ENCODE measurements at places on chromosomes 5 and 9.

- DNase-seq = no peak
Observed at GRCh38 chr9:132030626-132031325, 48.9 kb downstream of the MED27 start.

DNA sequence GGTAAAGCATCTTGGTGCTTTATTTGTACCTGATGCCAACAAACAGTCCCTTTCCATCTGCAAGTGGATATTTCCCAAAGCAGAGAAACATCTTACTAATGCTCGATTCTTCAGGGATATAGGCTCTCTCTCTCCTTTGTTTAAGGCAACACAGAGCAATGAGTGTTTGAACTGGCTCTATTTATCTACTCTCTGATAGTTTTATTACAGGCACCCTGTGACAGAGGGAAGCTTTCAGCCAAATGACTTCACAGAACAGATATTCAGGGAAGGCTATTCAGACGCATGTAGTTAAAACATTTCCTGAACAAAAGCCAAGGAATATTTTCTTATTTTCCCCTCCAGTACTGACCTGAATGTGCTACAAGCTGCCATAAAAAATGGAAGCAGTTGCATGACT, 141.8 kb downstream of the YIPF5 start:
- DNase-seq = no peak

- no peak for DNase-seq
Observed at GRCh38 chr9:86263876-86264275, 4.4 kb upstream of the C9orf153 start.

GRCh38 chr5:43099640-43100039, 21.1 kb upstream of the ZNF131 start:
- DNase-seq = no peak

DNA sequence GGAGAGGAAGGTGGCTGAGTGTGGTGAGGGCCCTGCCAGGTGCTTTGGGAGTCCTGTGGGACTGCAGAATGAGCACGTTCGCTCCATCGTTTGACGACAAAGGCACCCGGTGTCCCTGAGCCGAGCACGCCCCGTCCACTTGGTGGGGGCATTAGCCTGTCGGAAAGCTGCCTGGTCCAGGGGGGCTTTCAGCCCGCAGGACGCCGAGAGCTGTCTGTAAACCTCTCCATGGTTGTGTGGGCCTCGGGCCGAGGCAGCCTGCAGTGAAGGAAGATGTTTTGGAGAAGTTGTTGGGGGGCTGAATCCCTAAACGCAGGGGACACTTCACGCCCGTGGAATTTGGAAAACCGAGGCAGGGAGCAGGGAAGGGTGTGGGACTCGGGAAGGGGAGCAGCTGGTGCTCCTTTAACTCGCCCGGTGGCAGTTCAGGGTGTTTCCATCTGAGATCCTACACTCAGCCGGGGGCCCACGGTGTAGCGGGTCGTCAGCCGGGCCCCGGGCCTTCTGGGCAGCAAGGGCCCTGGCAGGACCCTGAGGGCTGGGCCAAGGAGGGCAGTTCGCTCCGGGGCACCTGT, 53.8 kb downstream of the MRPL36 start:
- DNase-seq = no peak

DNA sequence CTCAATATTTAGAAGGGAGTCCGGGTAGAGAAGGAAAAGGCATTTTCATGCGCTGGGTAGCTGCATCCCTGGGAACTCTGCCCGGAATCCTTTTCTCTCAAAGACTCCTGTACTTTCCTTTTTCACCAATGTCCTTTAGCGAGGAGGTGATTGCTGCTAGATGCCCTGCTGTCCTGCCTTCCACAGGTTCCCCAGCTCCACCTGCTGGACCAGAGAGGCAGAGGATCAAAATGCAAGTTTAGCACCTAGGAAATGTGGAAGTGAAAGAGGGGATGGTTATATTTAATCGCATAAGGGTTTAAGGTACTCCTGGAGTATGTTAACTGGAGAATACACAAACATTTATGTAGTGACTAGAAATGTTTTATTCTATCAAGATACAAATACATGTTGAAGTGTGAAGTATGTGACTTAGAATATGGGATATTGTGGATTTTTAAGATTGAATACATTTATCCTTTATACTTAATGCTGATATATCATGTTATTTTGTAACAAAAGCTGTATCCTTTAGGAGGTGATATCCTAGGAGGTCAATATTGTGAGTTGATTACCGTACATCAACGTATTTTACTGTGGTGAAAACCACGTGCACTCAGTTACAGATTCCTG, 145.7 kb downstream of the ARHGAP26 start:
- DNase-seq = no peak

DNA sequence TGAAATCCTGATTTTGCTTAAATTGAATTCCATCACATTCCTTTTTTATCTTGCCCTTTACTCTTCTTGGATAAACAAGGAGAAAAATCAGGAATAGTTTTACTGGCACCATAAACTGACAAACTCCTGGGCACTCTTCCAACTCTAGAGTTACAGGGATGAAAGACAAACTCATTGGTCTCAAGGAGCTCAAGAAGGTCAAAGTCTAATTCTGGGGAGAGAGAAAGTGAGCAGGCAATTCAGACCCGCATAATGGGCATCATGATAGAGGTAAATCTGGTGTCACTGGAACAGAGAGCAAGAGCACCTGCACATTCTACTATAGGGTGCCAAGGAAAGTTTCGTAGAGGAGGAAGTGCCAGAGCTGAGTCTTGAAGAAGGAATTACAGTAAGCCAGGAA, 64.8 kb downstream of the GRIN3A start:
- DNase-seq = no peak

DNA sequence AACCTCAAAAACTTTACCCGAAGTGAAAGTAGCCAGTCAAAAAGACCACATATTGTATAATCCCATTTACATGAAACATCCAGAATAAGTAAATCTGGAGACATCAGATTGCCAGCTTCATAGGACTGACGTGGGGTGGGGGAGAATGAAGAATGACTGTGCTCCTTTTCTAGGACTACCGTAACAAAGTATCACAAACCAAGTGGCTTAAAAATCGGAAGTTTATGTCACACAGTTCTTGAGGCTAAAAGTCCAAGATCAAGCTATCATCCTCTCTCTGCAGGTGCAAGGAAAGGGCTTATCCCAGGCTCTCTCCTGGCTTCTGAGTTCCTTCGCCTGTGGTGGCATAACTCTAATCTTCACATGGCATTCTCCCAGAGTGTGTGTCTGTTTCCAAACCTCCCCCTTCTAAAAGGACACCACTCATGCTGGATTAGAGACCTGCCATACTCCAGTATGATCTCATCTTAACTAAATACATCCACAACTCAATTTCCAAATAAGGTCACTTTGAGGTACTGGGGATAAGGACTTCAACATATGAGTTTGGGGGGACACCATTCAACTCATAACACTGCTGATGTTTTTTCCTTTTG, 25.5 kb downstream of the ADAM19 start:
- DNase-seq = no peak

DNA sequence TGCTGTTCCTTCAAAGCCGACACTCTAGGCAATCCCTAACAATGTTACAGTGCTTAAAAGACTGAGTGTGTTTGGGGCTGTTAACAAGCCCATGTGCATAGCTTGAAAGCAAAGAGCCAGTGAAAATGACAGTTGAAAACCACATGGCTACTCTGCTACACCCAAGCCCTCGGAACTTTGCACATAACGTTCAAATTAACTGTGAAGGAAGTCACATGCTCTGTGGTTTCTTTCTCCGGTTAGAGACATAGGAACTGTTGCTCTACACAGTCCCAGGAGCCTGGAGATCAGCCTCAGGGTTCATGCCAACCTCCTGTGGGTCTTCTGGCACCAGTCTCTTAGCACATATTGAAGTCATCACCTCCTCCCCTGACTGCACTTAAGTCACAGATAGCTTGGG, 51.1 kb downstream of the C9orf152 start:
- DNase-seq = no peak

- DNase-seq = no peak
Observed at GRCh38 chr9:135392511-135392910, 87.1 kb upstream of the PPP1R26 start.

DNA sequence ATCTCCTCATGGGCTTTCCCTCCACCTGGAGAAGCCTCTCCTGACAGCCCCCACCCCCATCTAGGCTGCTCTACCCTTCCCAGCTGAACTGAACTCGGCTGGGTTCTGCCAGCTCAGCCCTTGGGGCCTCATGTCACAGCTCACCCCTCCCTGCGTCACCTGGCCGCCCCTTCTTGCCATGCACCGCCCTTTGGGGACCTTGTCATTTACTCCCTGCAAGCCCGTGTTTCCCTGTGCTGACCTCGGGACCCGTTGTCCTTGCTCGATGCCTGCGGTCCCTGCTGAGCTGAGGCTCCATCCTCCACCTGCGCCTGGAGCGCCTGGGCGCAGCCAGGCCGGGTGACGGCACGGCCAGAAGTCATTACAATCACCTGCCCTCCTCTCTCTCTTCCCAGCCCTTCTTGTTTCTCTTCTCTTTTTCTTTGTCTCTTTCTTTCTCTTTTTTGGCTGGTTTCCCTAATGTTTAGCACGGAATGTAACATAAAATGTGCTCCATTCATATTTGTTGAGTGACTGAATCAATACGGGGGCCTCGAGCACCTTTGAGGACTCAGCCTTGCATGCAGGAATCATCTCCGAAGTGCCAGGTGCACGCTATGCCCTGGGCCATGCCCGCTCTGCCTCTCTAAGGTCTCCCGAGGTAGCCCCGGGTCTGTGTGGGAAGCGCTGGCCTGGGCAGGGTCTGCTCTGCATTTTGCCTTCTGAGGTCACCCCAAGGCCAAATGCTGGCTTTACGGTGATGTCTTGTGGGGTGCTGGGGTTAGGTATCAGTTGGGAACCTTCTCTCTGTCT, 48.1 kb upstream of the COL5A1 start:
- DNase-seq = no peak

GRCh38 chr5:65760504-65761275, 38.7 kb downstream of the NLN start:
- DNase-seq = no peak

GRCh38 chr9:4573634-4574389, 83.5 kb downstream of the SLC1A1 start:
- DNase-seq = no peak

DNA sequence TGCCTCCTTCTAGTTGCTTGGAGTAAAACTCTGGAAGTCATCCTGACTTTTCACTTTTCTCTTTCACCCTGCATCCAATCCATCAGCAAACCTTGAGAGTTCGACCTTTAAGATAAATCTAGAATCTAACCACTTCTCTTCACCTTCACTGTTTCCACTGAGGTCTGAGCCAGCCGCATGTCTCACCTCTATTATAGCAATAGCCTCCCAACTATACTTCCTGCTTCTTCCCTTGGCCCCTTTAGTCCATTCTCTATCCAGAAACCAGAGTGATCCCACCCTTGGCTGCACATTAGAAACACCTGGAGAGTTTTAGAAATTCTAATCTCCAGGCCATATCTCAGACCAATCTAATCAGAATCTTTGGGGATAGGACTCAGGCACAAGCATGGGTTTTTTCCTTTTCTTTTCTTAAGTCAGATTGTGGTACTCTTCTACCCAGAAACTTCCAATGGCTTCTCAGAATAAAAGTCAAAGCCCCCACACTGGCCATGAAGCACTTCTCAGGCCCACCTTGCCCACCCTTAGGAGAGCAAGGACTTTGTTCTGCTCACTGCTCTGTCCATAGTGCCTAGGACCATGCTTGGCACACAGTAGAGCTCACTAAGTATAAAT, 33.1 kb downstream of the MFAP3 start:
- no peak for DNase-seq

DNA sequence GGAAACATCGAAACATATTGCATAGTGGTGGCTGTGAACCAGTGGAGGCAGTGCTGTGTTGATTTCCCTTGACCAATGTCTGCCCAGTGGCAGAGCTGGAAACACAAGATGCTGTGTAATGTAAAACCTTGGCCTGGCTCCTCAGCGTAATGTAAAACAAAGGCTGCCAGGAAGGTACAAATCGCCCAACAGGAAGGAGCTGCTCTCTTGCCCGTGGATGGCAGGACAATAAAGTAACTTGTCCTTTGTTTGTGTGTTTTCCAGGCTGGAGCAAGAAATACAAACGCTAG, 143.4 kb downstream of the PALM2AKAP2 start:
- DNase-seq = no peak

- no peak for DNase-seq
Observed at GRCh38 chr5:176429972-176430371, 13.6 kb upstream of the CLTB start.

DNA sequence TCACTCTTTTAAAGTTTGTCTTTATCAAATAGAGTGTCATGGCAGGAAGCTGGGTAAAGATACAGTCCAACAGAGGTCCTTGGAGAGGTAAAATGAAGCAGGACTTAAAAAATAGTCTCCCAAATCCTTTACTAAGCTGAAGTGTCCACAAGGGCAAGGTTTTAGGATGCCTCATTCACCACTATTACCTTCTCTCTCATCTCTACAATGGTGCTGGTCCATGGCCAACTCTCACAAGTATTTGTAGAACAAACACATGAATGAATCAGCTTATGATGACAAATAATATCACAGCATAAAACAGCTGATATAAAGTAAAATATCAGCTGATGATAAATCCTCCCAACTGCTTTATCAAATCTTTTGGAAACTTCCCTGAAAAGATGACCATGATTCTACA, 162.3 kb upstream of the ZNF462 start:
- DNase-seq = no peak

GRCh38 chr5:113338628-113339027, 96.2 kb downstream of the TSSK1B start:
- DNase-seq = no peak

DNA sequence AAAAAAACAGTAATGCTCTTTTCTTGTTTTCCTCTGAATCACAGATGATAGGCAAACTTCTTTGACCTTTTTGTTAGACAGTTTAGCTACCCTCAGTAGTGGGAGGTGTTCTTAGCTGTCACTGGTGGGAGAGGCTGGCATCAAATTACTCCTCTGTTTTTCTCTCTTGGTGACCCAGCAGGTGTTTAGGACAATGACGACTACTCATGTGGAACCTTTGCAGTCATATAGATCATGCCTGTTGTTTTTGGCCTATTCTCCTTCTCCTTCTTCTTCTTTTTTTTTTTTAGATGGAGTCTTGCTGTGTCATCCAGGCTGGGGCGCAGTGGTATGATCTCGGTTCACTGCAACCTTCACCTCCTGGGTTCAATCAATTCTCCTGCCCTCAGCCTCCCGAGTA, 15.4 kb upstream of the NPR2 start:
- no peak for DNase-seq

GRCh38 chr5:172901788-172902496, 57.3 kb upstream of the RPL26L1 start:
- DNase-seq = no peak

DNA sequence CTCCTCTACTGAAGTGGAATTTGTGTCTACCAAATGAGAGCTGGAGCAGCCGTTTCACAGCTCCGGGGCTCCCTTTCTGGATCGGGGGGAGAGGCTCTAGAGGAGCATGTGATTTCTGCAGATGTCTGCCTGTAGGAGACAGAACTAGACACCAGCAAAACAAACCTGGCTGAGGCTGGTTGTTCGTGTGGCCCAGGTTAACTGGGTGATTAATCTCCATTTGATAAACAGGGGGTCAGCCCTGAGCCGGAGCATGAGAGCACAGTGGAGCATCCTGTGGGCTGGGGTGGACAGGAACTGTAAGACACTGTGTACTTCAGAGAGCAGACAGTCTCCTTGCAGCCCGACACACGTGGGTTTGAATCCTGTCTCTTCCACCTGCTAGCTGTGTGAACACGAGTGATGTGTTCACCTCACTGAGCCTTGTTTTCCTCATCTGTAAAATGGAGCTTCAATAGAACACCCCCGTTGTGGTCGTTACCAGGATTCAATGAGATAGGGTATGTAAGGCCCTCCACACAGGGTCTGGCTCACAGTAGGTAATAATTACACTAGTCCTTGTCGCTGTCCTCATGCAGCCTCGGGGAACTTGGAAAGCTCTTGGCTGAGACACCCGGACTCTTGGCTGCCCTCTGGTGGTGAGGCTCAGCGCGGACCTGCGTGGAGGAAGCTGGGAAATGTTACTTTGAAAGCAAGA, 12.9 kb downstream of the CXCL14 start:
- DNase-seq = peak; percentile 38

Measured in bone marrow (tissue), 2 donors.